ENCODE measurements at places on chromosomes 13 and 19. TPM values are rescaled to one million over a fixed set of nuclear protein-coding genes. Genes with fewer than 3 reads are reported as not detected.

The SIGLEC12 gene
- not detected for total RNA-seq

The METTL21C gene
- total RNA-seq: not detected

The GGACT gene
- total RNA-seq: 2.9 TPM

The DCLK1 gene
- total RNA-seq: 1.8 TPM

The LAIR2 gene
- not detected for total RNA-seq
